NCI-H187 treated with DMSO at 0.1 percent for 48 hours (cell line): ENCODE measurements at places on chromosomes 13 and 19.

DNA sequence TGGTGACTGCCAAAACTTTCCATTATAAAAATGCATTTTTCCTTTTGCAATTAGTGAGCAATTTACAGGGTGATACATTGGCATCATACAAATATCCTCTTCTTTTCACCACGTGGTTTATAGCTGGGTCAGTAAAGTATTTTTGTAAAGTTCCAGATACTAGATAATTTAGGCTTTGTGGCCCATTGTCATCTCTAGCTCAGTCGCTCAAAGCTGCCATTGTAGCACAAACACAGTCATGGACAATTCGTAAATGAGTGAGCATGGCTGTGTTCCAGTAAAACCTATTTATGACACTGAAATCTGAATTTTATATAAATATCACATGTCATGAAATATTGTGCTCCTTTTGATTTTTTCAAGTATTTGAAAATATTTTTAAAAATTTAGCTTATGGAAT, 162.9 kb downstream of the USP12 start:
- DNase-seq = no peak

DNA sequence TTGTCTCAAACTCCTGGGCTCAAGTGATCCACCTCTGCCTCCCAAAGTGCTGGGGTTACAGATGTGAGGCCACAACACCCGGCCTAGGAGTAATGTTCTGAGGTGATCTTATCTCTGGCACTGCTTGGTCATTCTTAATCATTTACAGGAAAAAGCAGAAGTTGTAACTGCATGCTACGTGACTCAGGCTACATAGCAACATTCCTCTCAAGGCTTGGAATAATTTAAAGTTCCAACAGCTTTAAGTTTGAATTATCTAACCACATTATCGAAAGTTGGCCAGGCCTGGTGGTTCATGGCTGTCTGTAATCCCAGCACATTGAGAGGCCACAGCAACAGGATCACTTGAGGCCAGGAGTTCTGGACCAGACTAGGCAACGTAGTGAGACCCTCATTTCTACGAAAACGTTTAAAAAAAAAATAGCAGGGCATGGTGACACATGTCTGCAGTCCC, 3.9 kb upstream of the B9D2 start:
- no peak for DNase-seq

DNA sequence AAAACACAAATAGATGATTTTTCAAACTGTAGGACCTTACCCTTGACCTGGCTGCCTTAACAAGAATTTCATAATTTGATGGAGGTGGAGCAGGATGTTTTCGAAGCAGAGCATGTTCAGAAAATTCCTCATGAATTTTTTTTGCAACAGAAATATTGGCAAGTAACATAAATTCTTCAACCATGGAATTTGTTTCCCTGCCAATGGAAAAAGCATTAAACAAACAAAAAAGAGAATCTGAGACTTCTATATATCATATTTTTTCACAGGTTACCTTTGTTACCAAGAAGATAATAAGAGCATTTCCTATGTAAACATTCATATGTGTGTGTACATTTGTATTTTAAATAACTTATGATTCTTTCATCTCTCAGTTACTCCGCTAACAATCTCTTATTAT, 18.3 kb downstream of the DIS3 start:
- no peak for DNase-seq

- no peak for DNase-seq
Measured at GRCh38 chr13:21075011-21075378, 13.6 kb upstream of the LATS2 start.

- no peak for DNase-seq
Measured at GRCh38 chr13:37534181-37534580, 64.4 kb downstream of the POSTN start.

- no peak for DNase-seq
Measured at GRCh38 chr19:11554160-11554559, 4.9 kb downstream of the ELOF1 start.

- DNase-seq = no peak
Measured at GRCh38 chr13:98960606-98961502, 17.0 kb downstream of the DOCK9 start.

DNA sequence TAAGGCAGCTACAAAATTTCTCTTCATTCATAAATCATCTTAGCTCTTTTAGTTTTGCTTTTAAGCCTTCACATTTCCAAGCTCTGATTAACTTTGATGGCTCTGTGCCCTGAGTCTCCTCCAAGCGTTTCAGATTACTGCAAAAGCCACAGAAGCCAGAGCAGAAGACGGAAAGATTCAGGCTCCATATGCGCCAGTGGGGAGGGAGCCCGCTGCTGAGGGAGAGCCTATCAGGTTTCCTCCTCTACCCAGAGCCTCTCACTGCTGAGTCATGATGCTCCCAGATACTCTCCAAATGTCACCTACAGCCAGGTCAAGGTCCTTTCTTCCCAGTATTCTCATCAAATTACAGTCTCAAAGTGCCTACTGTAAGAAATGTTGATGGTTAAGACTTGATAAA, 193.6 kb downstream of the RAP2A start:
- peak; percentile 84 for DNase-seq

GRCh38 chr13:99412856-99413255, 88.4 kb upstream of the TM9SF2 start:
- no peak for DNase-seq

DNA sequence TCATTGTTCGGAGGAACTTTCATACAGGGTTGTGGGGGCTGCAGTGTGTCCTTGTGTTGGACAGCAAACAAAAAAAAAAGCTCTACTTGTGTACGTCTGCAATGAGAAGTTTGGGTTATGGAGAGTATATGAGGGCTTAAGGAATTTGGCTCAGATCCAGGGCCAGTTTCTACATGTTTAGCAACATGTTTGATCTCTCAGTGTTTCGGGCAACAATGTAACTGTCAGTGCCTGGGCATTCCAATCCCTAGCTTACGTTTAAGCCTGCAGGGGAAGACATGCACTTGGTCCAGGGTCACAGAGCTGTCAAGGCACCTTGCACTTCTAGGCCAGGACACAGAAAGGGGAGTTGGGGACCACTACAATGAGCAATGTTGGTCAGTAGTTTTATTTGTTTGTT, 13.9 kb downstream of the ZNF543 start:
- no peak for DNase-seq

DNA sequence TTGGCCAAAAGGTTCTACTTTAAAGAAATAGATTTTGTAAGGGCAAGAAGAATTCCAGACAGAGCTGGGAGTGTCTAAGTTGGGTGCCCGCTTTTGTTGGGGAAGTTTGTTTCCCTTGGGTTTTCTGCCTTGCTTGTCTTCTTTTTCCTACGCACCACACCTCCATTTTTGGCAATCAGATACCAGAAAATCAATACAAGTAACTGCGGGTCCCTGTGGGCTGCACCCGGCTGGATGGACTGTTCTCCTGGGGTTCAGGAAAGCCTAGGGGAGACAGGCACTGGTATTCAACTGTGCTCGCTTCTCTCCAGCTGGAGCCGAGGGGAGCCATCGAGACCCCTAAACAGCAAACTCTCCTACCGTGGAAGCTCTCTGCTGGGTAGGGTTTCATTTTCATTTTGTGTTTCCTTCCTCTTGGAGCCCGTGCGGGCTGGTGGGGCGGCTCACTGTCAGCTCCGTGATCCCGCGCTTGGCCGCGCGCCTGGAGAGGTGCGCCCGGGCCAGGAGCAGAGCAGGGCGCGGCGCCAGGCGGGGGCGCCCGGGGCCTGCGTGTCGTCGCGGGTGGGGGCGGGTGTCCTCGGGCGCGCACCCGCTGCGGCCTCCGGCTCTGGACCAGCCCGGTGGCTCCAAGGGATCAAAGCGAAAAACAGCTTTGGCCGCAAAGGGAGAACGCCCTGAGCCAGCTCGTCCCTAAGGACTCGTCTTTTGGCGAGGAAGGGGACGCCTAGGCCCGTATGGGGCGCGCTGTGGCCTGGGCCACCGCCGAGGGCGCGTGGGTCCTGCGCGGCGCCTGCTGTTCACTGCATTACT, 347.2 kb downstream of the ZNF536 start:
- no peak for DNase-seq

DNA sequence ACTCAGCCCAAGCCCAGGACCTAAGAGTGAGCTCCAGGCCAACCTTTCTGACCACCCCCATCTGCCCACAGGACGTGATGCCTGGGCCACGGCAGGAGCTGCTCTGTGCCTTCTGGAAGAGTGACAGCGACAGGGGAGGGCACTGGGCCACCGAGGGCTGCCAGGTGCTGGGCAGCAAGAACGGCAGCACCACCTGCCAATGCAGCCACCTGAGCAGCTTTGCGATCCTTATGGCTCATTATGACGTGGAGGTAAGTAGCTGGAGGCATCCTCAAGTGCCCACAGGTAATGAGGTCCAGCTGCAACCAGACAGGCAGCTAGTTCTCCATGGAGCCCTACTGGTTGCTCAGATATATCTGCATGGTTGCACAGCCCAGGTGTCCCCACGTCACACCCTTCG, 14.8 kb downstream of the DDX39A start:
- peak; percentile 62 for DNase-seq

GRCh38 chr13:75639454-75639853, 3.3 kb downstream of the LMO7 start:
- no peak for DNase-seq

- no peak for DNase-seq
Measured at GRCh38 chr19:33514885-33515551, 6.6 kb downstream of the PEPD start.

DNA sequence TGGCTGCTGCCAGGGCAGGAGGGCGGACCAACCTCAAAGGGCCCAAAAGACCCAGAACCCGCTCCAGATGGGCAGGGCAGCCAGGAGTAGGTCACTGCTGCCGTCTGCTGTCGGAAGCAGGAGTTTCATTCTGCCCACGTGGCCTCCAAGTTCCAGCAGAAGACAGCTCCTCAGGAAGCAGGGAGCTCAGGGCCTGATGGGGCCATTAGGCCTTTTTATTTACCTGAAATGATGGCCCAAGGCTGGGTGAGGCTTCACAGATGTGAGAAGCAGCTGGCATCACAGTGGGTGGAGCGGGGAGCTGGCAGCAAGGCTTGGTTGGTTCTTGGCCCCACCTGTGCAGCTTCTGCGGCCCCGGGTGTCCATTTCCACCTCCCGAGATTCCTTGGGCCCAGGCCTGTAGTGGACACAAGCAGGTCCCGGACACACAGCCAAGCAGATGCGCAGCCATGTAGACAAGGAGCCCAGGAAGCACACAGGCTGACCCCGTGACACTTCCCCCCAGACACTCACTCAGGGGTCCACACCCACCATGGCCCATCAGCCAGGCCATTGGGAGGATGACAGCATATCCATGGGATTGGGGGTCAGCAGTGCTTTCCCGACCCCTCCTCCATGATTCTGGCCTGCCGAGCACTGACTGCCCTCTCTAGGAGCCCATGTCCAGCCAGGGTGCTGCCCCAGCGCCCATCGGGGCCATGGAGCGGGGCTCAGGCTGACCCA, 26.4 kb downstream of the C13orf46 start:
- DNase-seq = no peak

DNA sequence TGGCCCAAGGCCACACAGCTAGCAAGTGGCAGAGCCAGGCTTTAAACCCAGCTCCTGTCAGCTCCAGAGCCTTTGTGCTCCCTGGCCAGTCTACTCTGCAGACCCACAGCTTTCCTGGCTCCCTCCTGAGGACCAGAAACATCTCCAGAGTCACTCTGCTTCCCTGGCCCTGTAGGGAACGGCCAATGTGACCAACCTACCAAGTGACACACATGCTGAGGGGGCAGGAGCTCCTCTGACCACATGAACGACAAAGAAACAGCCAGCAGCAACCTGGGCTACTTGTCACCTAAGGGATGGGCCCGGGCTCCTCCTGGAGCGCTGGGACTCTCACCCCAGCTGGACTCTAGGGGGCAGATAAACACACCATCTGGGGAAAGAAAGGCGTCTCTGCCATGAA, 19.3 kb downstream of the PEG3 start:
- no peak for DNase-seq

DNA sequence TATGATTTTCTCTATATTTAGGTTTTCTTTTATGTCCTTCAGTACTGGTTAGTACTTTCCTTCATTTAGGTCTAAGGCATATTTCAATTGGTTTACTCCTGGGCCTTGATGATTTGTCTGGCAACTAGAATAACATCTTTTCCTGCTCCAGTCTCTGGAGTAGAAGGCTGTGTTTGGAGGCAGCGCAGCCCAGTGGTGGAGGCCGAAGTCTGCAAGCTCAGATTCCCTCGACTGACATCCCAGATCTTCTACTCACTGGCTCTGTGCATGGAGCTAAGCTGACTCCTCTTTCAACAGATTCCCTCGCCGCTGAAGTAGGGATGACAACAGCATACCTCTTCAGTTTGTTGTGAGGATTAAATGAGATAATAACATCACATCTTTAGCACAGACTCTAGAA, 141.0 kb downstream of the RAP2A start:
- no peak for DNase-seq

DNA sequence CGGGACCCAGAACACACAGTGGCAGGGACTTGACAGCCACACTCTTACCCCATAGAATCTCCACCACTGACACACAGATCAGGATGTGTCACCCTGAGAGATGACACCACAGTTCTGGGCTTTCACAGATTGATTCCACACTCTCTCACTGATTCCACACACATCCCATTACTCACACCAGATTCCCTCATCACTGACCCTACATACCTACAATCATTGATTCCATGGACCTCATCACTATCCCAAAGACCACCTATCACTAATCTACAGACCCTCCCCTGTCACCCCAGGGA, 57.6 kb upstream of the ZNF527 start:
- no peak for DNase-seq

- DNase-seq = no peak
Measured at GRCh38 chr13:67267136-67267535, 37.0 kb upstream of the PCDH9 start.

GRCh38 chr19:15247107-15248014, 15.1 kb upstream of the EPHX3 start:
- no peak for DNase-seq

DNA sequence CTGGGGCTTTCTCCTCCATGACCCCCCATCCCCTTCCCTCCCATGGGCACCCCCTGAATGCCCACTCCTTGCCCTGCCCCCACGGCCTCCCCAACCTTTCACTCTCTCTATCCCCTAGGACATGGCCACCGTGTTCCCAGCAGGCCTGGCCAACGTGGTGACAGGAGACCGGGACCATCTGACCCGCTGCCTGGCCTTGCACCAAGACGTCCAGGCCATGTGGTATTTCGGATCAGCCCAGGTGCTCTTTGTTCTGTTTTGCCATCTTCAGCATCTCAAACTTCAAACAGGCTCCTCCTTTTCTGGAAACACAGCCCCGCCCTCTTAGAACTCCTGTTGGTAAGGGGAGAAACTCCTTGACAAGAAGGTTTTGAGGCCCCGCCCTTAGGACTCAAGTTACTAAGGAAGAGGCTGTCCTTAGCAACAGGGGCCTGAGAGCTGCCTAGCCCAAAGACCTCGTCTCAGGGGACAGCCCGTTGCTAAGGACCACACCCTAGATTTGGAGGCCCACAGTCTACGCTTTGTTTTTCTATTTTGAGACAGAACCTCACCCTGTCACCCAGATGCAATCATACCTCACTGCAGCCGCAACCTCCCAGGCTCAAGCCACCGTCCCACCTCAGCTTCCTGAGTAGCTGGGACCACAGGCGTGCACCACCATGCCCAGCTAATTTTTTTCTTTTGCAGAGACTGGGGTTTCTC, 5.1 kb upstream of the FLT3LG start:
- DNase-seq = peak; percentile 90
